ENCODE measurements at places on chromosomes 12 and 14. TPM values are rescaled to one million over a fixed set of nuclear protein-coding genes. Genes with fewer than 3 reads are reported as not detected.

Gene CSRP2
- total RNA-seq: 23.4 TPM

Gene CDKL1
- total RNA-seq: 21.8 TPM

Gene INSM2
- not detected for total RNA-seq

Gene DCN
- total RNA-seq: 1,080 TPM

Gene TEX52
- not detected for total RNA-seq

Measured in placental pericyte (primary cell).